ENCODE measurements at places on chromosomes 16 and 17.

GRCh38 chr16:88917146-88917914 lies 50.9 kb upstream of the PABPN1L start:
- DNase-seq, result no peak

DNA sequence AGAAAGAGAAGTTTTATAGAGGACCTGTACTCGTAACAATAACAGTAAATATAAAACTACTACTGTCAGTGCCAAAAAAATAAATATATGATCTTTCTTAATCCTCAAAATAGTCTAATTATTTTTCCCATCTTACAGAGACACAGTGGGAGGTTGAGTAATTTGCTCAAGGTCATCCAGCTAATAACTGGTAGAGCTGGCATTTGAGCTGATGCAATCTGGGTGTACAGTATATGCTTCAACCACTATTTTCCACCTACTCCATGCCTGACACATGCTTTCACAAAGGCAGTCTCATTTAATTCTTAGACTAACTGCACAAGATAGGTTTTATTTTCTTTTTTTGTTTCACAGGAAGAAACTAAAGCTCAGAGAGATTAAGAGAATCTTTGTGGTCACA lies 33.6 kb downstream of the PIGL start:
- no peak for DNase-seq

DNA sequence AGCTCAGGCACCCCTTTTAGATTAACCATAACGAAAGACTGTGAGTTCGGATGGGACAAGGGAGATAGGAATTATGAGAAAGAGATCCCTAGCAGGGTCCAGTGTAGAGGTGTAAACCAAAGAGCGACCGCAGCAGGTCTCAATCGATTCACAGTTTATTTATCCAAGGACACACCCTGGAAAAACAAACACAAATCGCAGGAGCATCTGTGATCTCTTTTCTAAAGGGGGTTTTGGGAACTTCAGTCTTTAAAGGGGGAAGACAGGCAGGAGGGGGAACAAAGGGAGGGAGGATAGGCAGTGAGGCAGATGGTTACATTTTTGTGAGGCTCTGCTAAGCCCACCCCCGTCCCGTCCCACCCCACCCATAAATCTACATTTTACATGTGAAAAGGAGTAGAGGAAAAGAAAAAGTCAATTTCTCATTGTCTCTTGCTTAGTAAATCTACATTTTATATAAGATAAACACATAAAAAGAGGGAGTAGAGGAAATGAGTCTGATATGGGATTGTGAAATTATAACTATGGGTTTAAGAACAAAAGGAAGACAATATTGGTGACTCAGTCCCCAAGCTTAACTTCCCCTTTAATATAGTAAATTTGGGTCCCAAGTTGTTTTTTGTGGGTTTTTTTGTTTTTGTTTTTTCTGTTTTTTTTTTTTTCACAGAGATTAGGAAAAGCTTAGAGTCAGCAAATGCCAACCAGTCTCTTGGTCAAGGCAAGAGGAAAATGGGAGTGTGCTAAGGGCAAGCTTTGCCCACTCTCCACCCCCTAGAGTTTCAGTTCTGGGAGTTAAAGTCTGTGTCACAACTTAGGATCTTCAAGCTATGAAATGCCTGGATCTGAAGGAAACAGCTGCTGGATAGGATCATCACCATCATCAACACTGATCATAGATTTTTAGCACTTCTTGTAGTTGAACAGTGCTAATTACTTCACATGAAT lies 160.9 kb upstream of the CDH5 start:
- DNase-seq, result no peak

GRCh38 chr17:37284191-37284590 lies 91.6 kb upstream of the C17orf78 start:
- DNase-seq, result no peak

DNA sequence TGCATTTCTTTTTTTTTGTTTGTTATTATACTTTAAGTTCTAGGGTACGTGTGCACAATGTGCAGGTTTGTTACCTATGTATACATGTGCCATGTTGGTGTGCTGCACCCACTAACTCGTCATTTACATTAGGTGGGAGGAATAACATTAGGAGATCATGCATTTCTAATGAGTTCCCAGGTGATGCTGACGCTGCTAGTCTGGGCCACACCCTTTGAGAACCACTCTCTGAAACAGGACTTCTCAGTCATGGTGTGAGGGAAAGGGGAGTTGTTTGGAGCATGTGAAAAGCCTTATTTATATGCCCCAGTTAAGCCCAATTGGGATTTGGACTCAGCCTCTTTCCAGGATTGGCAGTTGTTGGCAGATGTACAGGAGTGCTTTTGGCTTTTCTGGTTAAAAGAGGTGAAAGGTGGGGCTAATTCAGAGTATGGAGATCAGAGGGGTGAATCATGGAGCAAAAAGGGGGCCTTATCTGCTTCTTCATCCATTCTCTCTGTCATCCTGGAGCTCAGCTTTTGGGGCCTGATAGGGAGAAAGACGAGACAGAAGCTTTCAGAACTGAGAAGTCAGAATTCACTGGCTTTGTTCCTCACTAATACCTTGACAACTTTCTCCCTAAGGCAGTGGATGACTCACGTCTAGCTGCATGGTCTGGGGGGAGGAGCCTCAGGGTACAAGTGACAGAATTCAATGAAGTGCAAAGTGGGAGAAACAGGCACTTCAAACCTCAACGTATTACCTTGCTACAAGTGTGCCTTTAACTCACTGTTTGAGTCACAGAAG lies 180.0 kb upstream of the CACNG3 start:
- no peak for DNase-seq

GRCh38 chr16:12758031-12758669 lies 45.5 kb downstream of the CPPED1 start:
- no peak for DNase-seq

- no peak for DNase-seq
Observed at GRCh38 chr17:65389949-65390348, 171.5 kb downstream of the AXIN2 start.

DNA sequence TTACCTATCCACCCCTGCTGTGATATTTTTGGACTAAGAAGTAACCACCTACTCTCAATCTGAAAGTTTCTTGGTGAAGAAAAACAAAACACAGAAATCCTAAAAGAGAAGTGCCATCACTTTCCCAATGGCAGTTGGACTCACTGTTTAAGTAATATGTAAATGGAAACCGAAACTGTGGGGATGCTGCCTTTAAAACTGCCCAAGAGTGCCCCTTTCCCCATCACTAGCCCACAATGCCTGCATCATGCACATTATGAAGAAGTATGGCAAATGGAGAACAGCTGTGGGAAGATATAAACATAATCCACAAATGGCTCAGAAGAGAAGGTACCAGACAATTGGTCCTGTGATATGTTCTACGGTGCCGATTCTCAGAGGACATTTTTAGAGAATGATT lies 33.5 kb upstream of the SLC6A2 start:
- no peak for DNase-seq

DNA sequence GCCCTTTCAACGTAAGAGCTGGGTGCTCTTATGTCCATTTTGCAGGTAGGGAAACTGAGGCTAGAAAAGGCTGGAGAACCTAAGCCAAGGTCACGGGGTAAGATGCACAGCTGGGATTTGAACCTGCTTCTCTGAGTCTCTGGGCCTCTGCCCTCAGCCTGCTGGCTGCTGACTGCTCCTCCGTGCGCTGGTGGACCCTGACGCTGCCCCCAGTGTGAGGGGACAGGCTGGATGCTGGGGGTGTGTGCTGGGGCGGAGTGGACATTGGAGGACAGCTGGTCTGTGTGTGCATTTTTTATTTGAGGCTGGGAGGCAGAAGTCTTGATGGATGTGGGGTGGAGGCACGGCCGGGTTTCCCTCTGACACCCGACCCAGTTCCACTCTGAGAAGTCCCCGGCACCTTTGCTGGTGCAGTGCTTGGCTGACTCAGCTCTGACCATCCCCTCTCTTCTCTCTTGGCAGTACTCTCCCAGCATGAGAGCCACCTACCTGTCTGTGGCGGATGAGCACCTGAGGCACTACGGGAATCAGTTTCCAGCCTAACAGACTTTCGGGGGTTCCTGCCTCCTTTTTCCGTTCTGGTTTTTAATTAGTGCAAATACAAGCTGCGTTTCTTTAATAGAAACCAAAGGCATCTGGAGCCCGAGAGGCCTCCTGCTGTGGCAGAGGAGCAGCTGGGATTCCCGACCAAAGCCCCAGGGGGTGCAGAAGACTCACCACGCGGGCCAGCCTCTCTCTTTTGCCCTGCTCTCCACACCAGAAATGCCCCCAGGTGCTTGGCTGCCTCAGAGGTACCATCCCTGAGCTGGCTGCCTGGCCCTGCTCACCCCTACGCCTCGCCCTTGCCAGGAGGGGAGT lies 14.1 kb upstream of the DNAI2 start:
- DNase-seq, result no peak

- no peak for DNase-seq
Observed at GRCh38 chr17:77719806-77720205, 238.7 kb upstream of the TNRC6C start.

GRCh38 chr17:69357701-69358100 lies 30.8 kb upstream of the ABCA5 start:
- DNase-seq, result no peak

- no peak for DNase-seq
Observed at GRCh38 chr16:87048038-87048729, 269.0 kb downstream of the C16orf95 start.

DNA sequence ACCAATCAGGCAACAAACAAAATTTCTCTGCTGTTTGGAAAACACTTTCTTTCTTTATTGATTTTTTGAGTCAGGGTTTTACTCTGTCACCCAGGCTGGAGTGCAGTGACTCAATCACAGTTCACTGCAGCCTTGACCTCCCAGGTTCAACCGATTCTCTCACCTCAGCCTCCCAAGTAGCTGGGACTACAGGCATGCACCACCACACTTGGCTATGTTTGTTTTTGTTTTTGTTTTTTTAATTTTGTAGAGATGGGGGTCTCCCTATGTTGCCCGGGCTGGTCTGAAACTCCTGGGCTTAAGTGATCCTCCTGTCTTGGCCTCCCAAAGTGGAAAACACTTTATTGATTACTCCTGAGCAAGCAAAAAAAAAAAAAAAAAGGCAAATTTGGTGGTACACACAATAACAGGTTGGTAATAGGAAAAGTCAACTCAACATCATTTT lies 276.4 kb downstream of the SOX9 start:
- no peak for DNase-seq

DNA sequence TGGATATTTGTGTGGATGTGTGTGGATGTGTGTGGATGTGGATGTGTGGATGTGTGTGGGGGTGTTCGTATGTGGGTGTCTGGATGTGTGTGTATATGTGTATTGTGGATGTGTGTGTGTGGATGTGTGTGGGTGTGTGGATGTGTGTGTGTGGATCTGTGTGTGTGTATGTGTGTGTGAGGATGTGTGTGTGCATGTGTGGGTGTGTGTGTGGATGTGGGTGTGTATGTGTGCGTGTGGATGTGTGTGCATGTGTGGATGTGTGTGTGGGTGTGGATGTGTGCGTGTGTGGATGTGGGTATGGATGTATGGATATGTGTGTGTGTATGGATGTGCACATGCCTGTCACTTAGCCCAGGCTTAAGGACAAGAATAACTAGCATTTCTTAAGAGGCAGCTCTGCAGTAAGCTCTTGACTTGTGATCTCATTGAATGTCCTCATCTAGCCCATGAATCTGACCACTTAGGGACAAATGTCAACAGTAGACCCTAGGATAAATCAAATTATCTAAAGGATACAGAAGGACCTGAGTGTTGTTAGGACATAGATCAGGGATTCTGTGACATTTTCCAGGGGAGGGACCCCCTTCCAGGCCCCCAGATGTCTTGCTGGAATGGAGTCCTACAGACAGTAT lies 83.5 kb downstream of the BMERB1 start:
- DNase-seq, result no peak

DNA sequence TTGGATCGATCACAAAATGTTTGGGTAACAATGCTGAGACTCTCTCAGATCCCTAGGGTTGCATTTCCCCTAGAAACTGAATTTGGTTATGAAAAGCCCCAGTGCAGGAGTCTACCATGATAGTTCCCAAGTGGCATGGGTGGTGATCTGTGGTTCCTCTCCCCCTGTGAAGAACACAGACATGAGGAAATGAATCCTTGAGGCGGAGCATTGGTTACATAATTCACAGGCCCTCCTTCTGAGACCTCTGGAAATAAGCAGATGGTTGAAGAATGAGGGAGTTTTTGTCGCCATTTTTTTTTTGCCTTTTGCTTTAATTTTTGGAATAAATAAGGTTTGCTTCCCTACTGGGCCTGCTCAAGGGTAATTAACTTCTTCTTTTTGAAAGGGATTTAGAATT lies 597.0 kb upstream of the RBFOX1 start:
- no peak for DNase-seq

DNA sequence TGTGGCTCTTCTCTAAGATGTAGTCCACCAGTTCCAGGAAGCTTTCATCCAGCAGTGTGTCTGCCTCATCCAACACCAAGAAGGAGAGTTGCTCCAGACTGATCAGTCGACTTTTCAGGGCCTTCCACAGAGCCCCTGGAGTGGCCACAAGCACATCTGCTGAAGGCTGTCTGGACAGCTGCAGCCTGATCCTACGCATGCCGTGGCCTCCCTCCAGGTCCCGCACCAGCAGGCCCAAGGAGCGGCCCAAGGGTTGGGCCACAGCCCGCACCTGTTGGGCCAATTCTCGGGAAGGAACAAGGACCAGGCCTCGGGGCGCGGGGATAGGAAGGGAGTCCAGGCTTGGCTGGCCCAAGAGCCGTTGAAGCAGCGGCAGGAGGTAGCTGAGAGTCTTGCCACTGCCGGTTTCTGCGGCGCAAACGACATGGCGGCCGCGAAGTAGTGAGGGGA lies 729 bp downstream of the DDX28 start:
- DNase-seq, result no peak

DNA sequence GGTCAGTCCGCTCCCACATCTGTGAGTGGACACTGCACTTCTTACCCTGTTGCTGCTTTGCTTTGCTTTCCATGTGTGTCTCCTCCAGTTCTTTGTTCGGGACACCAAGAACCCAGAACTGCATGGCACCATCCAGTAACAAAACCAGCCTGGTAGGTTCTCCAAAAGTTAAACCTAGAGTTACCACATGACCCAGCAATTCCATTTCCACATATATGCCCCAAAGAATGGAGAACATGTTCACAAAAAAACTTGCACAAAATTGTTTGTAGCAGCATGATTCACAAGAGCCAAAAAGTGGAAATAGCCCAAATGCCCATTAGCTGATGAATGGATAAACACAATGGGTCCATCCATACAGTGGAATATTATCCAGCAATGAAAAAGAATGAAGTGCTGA lies 10.3 kb upstream of the CCL22 start:
- DNase-seq, result no peak

DNA sequence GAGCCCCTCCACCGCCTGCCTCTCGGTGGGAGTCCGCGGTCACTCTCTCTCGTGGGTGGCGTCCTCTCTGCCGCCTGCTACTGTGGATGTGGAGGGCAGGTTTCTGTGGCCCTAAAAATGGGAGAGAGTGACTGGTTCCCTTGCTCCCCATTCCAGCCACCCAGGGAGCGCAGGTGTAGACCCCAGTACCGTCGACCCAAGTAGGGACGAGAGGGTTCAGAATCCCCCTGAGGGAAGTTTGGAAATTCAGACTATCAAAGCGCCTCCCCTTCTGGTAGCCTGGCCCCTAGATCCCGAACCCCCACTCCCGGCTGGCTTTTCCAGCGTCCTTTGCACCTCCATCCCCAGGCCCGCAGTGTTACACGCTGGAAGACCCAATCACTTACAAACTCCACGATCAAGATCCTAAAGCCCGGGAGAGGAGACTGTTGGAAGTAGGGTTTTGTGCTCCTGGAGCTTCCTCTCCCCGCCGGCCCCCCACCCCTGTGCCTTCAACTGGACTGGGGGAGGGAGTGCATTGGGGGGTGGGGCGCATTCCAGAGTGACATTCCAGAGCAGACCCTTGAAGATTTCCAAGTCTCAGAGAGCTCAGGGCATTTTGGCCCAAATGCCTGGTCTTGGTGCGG lies 991 bp downstream of the GPRC5C start:
- no peak for DNase-seq

All from stimulated activated CD4-positive, alpha-beta T cell treated with anti-CD3 and anti-CD28 coated beads, TNF-alpha, amount 100 ng/mL, for 1 hour (primary cell).